ENCODE measurements at places on chromosomes 3 and 15.

DNA sequence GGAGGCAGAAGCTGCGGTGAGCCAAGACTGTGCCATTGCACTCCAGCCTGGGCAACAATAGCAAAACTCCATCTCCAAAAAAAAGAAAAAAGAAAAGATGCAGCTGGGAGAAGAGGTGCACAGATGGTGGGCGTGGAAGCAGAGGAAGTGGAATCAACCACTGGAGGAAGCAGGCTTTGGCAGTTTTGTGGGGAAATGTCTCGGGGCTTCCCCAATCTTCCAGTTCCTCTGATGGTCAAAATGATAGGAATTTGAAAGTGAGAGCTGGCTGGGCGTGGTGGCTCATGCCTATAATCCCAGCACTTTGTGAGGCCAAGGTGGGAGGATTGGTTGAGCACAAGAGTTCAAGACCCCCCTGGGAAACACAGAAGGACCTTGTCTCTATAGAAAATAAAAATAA, 48.1 kb upstream of the SMAD3 start:
- DNase-seq: no peak

DNA sequence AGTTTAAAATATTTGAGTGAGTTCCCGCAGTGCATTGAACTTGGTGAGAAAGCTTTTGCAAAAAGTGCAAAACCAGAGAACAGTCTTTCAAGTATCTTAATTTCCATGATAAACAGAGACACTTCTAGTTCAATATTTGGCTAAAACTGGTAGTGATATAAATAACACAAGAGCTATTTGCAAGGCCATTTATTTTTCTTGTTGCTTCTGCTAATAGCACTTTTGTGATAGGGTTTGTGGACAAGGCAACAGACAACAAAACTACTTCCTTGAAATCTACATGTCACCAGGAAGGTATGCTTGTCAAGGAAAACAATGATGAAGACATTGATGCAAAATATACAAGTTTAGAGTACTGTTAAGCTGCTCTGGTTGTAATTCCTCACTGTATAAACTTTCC, 1225.1 kb downstream of the OTOL1 start:
- no peak for DNase-seq

DNA sequence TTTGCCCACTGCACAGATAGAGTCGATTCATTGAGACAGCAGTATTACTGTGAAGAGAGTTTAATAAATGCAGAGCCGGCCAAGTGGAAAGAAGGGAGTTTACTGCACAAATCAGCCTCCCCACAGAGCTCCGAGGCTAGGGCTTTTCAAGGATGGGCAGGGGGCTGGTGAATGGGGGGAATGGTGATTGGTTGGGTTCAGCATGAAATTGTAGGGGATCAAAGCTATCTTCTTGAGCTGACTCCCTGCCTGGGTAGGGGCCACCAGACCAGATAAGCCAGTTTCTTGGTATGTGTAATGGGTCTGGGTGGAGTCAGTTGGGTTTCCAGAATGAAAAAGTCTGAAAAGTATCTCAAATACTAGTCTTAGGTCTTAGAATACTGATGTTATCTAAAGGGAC, 66.6 kb downstream of the SYNPR start:
- no peak for DNase-seq

- DNase-seq: no peak
Measured at GRCh38 chr15:64753480-64754185, 21.8 kb downstream of the RBPMS2 start.

- DNase-seq: peak; percentile 50
Measured at GRCh38 chr3:38455639-38456430, 2.1 kb downstream of the ACVR2B start.

GRCh38 chr15:62534996-62535395, 369.9 kb upstream of the C2CD4B start:
- no peak for DNase-seq

DNA sequence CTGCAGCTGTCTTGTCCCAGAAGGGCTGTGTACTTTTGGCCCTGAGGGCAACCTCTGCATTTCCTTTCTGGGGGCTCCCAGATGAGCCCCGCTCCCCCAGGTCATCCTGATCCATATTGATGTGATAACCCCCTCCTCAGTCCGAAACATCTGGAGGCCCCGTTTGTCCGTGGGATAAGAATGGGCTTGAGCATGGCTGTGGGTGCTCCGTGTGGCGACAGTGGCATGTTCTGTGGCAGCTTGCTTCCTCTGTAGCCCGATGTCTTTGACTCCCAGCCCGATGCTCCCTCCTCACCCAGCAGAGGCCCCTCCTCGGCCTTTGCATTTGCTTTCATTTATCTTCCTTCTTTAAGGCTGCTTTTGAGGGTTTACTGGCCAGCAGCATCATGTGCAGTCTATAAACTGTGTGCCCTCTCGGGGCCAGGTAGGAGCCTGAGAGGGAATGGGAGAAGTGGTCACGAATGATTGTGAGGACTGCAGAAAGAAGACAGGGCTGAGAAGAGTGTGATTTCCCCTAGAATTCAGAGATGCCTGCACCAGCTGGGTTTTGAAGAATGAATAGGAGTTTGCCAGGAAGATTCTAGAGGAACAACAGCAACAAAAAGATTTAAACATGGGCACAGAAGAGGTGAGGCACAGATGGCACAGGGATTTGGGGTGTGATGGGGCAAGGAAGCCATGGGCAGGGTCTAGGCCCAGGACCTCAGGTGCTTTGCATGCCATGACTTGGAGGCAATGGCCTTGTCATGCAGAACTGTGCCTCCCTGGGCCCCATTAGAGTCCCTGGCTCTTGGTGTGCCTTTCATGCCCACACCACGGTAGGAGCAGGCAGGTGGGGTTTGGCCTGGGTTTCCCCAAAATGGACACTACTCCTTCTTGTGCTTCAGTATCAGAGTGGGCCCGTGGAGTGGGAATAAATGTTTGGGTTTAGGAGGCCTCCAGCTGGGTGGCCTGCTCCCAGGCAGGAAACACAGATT, 34.2 kb downstream of the APBA2 start:
- no peak for DNase-seq

DNA sequence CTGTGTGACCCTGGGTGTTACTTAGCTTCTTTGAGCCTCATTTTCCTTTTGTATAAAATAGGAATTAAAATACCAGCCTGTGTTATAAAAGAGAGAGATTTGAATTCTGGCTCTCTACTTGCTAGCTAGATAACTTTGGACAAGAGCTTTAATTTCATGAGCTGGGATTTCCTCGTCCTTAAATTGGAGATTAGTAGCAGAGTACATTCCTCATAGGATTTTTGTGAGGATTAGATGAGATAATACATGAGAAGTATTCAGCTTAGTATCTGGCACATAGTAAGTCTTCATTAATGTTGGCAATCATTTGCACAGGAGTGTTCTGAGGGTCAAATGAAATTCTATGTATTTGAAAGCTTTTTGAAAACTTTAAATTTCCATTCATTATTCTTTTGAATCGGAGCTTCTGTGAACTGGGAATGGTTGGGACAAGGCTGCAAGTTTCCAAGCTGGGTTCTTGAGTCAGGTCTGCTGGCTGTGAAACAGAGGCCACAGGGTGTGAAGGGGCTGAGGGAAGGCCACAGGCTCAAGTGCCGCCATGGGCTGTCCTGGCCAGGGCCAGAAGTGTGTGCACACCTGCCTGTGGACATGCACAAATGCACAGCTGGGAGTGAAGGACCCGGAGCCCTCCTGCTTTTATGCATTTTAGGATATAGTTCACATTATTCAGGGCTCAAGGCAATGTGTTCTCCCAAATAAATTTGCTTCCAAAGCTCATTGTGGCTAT, 17.2 kb downstream of the ALPK3 start:
- no peak for DNase-seq

- no peak for DNase-seq
Measured at GRCh38 chr15:41911691-41912345, 18.0 kb upstream of the SPTBN5 start.

DNA sequence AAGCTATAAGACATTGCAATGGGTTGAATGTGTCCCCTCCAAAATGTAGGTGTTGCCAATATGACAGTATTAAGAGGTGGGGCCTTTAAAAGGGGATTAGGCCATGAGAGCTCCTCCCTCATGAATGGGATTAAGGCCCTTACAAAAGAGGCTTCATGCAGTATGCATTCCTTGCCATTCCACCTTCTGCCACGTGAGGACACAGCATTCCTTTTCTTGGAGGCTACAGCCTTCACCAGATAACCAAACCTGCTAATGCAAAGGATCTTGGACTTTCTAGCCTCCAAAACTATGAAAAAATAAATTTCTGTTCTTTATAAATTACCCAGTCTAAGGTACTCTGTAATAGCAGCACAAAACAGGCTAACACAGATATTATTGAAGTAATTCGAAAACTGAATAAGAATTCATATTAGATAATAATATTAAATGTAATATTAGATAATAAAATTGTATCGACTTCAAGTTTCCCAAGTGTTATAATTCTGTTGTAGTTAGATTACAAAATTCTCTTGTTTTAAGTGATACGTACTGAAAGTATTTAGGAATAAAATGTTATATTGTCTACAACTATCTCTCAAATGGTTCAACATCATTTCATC, 29.4 kb upstream of the ATP8B4 start:
- DNase-seq: no peak

GRCh38 chr15:35170207-35170606, 85.1 kb upstream of the NANOGP8 start:
- DNase-seq: no peak

GRCh38 chr15:56051676-56052075, 58.3 kb upstream of the NEDD4 start:
- no peak for DNase-seq

- no peak for DNase-seq
Measured at GRCh38 chr3:65883613-65884012, 155.1 kb downstream of the MAGI1 start.

- no peak for DNase-seq
Measured at GRCh38 chr3:191355406-191355805, 25.1 kb upstream of the UTS2B start.

GRCh38 chr3:151383956-151384355, 597 bp downstream of the P2RY12 start:
- no peak for DNase-seq

GRCh38 chr15:45796433-45796832, 161.6 kb downstream of the SQOR start:
- no peak for DNase-seq

Data from uterus (tissue), 4 donors.